CD14-positive monocyte (primary cell): ENCODE measurements at places on chromosomes 16 and 17.

DNA sequence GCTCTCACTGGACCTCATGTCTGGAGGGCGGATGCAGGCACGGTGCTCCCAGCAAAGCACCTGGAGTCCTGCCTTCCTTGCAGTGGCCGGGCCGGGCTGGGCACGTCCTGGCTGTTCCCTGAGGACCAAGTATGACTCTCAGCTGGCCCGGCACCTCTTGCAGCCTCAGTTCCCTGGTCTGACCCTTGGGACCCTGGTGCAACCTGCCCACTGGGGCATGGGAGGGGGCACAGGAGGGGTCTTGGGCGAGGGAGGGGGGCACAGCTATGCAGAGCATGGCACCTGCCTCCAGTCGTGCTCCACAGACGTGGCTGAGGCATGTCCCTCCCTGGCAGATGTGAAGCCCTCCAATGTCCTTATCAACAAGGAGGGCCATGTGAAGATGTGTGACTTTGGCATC, 19.6 kb downstream of the MAP2K3 start:
- no peak overlapping the region for H3K4me3 ChIP-seq
- DNase-seq, result no peak
- no peak overlapping the region for H3K27ac ChIP-seq
- H3K4me1 ChIP-seq, result peaks cover 11% of the 10 kb centered on the region

- no peak for DNase-seq
- H3K27ac ChIP-seq, result no peak overlapping the region
- peaks cover 34% of the 10 kb centered on the region for H3K4me1 ChIP-seq
Observed at GRCh38 chr17:14306596-14306995, 5.7 kb downstream of the HS3ST3B1 start.

DNA sequence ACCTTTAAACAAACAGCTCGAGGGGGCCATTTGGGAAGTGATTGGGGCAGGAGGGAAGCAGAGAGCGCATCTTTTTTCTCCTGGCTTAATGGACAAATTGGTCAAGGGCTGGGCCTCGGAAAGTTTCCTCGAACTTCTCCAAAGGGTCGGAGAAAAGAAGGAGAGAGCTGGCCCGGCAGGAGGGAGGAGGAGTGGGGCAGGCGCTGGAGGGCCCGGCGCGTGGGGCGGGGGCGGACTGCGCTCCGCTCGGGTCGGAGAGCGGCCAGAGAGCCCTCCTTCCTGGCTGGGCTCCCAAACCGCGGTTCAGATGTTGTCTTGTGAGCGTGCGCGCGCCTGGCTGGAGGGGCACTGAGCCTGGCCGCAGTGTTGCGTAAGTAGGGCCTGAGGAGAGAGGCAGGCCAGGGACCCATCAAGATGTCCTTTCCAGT, 1.2 kb downstream of the MMP2 start:
- H3K27ac ChIP-seq, result no peak overlapping the region
- H3K4me1 ChIP-seq, result peaks cover 11% of the 10 kb centered on the region
- peaks cover 39% of the 10 kb centered on the region for H3K27me3 ChIP-seq
- no peak for DNase-seq

DNA sequence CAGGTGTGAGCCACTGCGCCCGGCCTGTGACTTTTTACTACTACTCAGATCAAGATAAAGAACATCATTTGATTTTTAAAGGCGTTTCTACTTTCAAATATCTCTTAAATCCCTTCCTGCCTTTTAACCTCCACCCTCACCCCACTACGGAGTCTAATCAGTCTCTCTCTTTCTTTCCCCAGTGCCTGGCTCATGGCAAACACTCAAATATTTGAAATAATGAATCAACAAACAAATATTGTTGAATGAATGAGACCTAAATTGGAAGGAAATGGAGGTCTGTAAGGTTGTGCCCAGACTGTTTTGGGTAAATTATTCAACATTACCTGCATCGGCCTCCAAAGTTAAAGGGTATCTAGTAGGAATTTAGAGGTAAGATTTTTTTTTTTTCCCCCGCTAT, 14.7 kb downstream of the COPZ2 start:
- no peaks in the 10 kb centered on the region for H3K27me3 ChIP-seq
- H3K27ac ChIP-seq, result peak overlapping the region; percentile 50
- DNase-seq, result no peak
- H3K4me3 ChIP-seq, result peak overlapping the region; percentile 78
